ENCODE measurements at places on chromosomes 11 and 22. TPM values are rescaled to one million over a fixed set of nuclear protein-coding genes. Genes with fewer than 3 reads are reported as not detected.

GRCh38 chr22:31947296-31947695, 3.0 kb downstream of the YWHAH start:
- no peak for DNase-seq

GRCh38 chr22:38487946-38488345, 18.2 kb downstream of the DDX17 start:
- DNase-seq: no peak

Gene SLCO2B1
- total RNA-seq: 101 TPM

- no peak for DNase-seq
Measured at GRCh38 chr11:12172493-12173013, 62.2 kb downstream of the MICAL2 start.

DNA sequence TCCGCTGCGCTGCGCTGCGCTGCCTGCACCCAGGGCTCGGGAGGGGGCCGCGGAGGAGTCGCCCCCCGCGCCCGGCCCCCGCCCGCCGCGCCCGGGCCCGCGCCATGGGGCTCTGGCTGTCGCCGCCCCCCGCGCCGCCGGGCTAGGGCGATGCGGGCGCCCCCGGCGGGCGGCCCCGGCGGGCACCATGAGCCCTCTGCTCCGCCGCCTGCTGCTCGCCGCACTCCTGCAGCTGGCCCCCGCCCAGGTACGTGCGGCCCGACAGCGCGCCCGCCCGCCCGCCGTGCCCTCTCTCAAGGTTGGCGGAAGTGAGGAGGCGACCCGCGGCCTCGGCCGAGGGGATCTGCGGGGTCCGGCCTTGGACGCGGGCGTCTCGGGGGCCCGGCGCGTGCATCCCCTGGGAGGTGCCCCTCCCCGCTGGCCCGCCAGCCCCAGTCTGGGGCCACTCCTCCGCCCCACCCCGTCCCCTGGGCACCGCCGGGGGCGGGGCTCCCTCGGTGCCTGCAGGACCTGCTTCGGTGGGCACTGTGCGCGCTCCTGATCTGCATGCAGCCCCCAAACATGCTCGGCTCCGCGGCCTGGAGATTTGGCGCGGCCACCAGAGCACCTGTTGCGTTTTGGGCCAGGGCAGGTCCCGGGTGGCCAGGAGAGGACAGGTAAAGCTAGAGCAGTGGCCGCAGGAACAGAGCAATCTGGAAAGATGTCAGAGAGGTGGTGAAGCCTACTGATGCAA, 429 bp downstream of the VEGFB start:
- peak; percentile 73 for DNase-seq

Gene USH1C
- total RNA-seq: 20.8 TPM

DNA sequence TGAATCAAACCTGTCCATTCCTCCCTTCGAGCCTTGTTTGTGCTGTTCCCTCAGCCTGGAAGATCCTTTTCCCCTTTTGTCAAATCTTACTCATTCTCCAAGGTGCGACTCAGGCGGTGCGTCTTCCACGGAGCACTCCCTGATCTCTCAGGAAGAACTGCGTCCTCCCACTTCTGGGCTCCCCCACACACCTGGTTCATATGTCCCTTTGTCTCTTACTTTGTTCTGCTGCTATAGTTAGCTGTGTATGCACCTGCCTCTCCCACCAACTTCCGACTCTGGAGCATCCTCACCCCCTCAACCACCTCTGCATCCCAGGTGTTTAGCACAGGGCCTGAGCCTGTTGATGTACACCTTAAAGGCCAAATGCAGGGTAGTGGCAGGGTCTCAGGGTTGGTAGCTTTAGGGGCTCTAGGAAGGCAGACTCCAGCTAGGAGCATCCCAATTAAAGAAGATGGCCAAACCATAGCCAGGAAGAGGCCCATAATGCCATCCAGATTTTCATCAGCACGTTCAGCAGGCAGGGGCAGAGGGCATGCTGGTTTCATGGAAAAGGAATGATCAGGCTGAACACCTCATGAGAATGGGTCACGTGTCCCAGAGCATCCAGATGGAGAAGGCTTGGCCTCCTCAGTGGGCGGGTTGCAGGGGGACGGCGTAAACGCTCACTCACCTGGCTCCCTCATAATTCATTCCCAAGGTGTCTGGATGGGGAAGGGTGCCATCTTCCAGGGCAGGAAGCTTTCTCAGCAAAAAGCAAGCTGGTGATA, 20.1 kb downstream of the PTPN5 start:
- no peak for DNase-seq

GRCh38 chr11:65032216-65032615, 5.0 kb downstream of the SNX15 start:
- no peak for DNase-seq

GRCh38 chr22:26328221-26328620, 100.8 kb upstream of the ASPHD2 start:
- DNase-seq: no peak

Data from body of pancreas (tissue), 4 donors.